ENCODE measurements at places on chromosomes 5 and 9.

- DNase-seq, result no peak
These were observed 158.6 kb upstream of the ALDH1B1 start for GRCh38 chr9:38233796-38234355.

- DNase-seq, result peak; percentile 9
These were observed 20.8 kb downstream of the OBP2B start for GRCh38 chr9:133188006-133188842.

- no peak for DNase-seq
These were observed 88.3 kb downstream of the MAP1B start for GRCh38 chr5:72195581-72195980.

DNA sequence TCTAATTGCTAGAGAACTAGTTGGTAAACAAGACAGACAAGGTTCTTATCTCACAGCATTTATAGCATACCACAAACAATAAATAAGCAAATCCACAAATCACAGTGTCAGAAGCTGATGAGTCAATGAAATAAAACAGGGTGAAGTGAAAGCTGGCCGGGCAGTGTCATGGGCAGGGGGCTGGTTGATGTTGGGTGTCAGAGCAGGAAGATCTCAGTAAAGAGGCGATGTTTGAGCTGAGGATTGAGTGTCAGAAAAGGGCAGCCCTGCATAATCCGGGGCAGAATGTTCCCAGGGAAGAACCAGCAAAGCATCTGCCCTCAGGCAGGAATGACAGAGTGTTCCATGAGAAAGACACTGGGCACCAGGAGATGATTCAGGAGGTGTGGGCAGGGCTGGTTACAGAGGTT lies 183.4 kb downstream of the GOLPH3 start:
- DNase-seq, result no peak

DNA sequence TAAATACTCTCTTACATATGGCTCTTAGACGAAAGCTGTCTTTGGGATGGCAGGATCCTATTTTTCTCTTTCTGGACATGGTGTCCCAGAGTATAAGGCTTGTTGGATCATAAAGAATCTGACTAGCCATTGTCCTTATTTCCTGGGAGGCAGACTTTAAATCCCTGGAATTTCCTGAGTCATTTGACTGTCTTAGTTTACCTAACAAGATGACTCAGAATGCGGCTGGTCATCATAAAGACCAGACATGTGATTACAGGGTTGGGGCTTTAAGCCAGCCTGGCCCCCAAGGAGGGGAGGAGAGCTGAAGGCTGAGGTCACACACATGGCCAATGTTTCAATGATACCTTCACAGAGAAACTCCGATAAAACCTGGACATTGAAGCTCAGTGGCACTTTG lies 37.2 kb downstream of the FAM240B start:
- DNase-seq, result no peak

GRCh38 chr9:35734096-35734495 lies 1.6 kb downstream of the CREB3 start:
- DNase-seq, result no peak

DNA sequence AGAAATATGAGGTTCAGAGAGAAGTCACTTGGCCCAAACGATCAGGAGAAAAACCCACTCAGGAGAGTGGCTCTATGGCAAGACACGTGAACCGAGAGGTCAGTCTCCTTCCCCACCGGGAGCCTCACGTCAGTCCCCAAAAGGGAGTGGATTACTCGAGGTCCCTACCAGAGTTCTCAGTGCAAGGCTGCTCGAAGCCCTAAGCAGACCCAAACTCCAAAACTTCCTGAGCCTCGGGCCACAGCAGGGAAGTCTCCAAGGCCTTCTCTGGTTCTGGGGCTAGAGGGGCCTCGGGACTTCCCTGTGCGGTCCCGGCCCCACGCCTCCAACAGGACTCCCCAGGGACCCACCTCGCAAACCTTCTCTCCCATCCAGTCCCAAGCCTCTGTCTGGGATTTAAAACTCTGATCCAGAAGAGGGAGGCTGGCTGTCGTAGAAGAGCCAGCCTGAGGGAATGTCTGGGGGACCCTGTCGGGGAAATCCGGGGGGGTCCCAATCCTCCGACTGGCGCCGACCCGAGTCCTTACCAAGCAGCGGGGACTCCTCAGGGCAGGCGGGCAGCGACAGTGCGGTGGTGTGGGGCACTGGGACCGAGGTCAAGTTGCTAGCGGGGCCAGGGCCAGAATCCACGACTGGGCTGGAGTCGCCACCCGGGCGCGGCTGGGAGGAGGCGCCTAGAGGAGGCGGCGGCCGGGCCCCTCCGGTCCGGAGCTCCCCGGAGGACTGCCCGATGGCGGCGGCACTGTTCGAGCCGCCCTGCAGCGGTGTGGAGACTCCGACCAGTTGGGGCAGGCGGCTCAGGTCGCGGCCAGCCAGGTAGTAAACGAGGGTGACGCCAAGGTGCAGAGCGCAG lies 679 bp downstream of the B4GALT1 start:
- no peak for DNase-seq

Data from activated CD4-positive, alpha-beta memory T cell treated with anti-CD3 and anti-CD28 coated beads for 36 hours (primary cell).